ENCODE measurements at places on chromosomes 16 and 17. TPM values are rescaled to one million over a fixed set of nuclear protein-coding genes. Genes with fewer than 3 reads are reported as not detected.

The OR4D1 gene
- 0.42 TPM for total RNA-seq

The ASGR2 gene
- total RNA-seq: 12.9 TPM

The FOXL1 gene
- total RNA-seq: not detected

The CNGB1 gene
- not detected for total RNA-seq

The CORO7 gene
- 235 TPM for total RNA-seq

The THAP11 gene
- total RNA-seq: 38.5 TPM

The SCNN1G gene
- not detected for total RNA-seq

The HAP1 gene
- total RNA-seq: not detected

The HOXB6 gene
- total RNA-seq: not detected

The LPO gene
- not detected for total RNA-seq

The XYLT1 gene
- 19.4 TPM for total RNA-seq

The MT1H gene
- total RNA-seq: not detected

The HES7 gene
- not detected for total RNA-seq

The TMEM220 gene
- total RNA-seq: 2.6 TPM

All from mononuclear cell (primary cell).